ENCODE measurements at places on chromosomes 1 and 21.

- no peak for DNase-seq
These were observed 139.9 kb downstream of the ASTN1 start for GRCh38 chr1:177024623-177025022.

DNA sequence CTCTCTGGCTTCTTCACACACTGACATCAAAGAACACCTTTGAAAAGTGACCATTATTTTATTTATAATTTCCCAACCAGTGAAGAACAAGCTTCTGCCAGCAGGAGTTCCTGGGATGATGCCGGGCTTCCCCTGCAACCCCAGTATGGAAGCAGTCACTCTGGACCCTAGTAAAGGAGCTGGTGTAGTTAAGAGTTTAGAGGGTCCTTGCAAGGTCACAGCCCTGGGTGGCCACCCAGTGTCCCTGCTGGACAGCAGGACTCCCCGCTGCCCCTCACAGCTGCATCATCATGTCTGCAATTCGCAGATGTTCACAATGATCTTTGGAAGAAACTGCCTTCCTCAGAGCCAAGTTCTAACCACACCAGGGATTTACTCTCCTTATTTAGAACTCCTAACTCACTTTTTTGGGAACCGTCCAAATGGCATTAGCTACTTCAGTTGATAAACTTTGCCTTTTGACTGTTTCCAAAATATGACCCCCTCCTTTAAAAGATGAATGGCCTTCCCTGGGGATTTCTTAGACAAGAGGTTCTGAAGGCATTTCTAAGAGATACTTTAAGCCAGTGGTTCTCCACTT lies 90.6 kb downstream of the HIVEP3 start:
- DNase-seq, result no peak

- peak; percentile 67 for DNase-seq
These were observed 181.1 kb downstream of the IGSF21 start for GRCh38 chr1:18288722-18289121.

GRCh38 chr1:35644204-35644603 lies 2.9 kb upstream of the PSMB2 start:
- DNase-seq, result no peak

DNA sequence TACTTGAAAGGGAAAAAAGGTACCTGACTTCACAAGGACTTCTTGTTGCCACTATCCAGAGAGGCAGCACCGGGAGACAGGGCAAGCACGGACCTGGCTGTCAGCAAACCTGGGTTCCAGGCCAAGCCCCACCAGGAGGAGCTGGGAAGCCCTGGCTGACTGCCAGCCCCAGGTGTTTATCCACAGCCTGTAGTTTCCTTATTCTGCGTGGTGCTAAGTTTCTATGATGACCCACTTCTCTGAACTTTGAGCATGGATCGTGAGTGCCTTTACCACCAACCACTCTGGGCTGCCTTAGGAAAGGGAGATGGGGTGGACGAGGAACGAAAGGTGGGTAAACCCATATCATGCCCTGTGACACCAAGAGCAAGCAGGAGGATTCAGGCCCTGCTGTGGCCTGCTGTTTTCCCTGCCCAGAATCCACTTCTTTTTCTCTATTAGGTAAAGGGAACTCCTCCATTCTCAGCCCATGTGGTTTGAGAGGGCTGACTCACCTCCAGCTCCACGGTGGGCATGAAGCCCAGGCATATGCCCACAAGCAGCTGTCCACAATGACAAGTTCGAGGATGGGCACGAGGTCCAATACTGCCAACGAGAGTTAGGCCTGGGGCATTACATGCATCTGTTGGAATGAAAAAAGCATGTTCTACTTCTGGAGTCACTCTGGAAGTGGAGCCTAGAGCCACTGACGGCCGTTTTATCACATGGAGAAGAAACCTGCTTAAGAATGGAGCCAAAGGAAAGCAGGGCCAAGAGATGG lies 20.3 kb downstream of the TSPAN2 start:
- DNase-seq, result no peak

DNA sequence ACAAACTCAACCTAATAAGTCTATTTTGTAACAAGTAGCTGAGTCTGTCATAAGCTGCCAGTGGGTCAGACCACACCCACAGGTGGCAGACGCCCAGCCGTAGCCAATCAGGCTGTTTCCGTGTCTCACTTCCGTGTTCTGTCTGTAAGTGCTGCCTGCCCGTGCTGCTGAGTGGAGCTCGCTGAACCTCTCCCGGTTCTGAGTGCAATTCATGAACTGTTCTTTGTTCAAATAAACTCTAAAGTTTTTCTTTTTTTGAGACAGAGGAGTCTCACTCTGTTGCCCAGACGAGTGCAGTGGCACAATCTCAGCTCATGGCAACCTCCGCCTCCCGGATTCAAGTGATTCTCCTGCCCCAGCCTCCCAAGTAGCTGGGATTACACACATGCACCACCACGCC lies 25.1 kb downstream of the POFUT2 start:
- DNase-seq, result peak; percentile 43

DNA sequence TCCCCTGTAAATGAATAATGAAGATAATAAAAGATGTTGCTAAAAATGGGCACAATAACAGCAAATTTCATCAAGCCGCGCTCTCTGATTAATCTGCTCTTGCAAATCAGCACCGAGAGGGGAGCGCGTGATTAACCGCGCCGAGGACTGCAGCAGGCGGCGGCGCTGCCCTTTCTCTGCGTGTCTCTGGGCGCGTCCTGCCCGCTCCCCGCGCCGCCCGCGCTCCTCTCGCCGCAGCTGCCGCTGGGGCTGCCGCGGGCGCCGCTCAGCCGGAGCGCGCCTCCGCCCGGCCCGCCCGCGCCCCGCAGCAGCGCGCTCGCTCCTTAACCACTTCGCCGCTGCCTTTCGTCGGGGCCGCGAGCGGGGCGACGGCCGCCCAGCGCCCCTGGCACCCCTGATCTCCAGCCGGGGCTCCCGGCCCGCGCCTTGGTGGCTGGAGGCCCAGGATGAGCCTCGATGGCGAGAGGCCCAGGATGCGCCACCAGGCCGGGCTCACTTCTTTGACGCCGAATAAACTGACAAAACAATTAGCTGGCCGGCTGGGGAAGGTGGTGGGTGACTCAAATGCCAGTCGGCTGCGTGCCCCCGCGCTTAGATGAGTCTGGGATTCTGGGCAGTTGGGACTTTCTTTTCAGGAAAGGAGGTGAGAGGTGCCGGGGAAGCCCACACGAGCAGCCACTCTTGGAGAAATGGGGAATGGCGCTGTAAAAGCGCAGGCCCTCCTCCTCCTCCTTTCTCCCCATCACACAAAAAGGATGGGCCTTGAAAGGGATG lies 221.4 kb upstream of the PKN2 start:
- peak; percentile 69 for DNase-seq

DNA sequence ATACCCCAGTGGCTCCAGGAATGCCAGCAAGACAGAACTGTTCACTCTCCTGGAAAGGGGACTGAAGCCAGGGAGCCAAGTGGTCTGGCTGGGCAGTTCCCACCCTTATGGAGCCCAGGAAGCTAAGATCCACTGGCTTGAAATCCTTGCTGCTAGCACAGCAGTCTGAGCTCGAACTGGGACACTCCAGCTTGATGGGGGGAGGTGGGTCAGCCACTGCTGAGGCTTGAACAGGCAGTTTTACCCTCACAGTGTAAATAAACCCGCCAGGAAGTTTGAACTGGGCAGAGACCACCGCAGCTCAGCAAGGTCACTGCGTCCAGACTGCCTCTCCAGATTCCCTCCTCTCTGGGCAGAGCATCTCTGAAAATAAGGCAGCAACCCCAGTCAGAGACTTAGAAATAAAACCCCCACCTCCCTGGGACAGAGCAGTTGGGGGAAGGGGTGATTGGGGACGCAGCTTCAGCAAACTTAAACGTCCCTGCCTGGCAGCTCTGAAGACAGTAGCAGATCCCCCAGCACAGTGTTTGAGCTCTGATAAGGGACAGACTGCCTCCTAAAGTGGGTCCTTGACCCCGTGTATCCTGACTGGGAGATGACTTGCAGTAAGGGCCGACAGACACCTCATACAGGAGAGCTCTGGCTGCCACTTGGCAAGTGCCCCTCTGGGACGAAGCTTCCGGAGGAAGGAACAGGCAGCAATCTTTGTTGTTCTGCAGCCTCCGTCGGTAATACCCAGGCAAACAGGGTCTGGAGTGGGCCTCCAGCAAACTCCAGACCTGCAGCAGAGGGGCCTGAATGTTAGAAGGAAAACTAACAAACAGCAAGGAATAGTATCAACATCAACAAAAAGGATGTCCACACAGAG lies 568.4 kb downstream of the PLA2G4A start:
- DNase-seq, result no peak
